ENCODE measurements at places on chromosomes 11 and 22. TPM values are rescaled to one million over a fixed set of nuclear protein-coding genes. Genes with fewer than 3 reads are reported as not detected.

Gene HMOX1
- 152 TPM for total RNA-seq

Gene SLCO2B1
- not detected for total RNA-seq

Gene CALCA
- total RNA-seq, result not detected

Gene MRGPRX4
- not detected for total RNA-seq

Gene HEPHL1
- not detected for total RNA-seq

Gene TSKU
- 22.6 TPM for total RNA-seq

Gene LRRC74B
- total RNA-seq, result 0.11 TPM

Gene USH1C
- not detected for total RNA-seq

Gene RIC3
- not detected for total RNA-seq

Gene MAPK8IP2
- total RNA-seq, result 0.17 TPM

Gene YPEL4
- total RNA-seq, result 0.32 TPM

Gene GPR83
- not detected for total RNA-seq

Gene CREB3L1
- 23.9 TPM for total RNA-seq

Gene PHETA2
- total RNA-seq, result 15.7 TPM

Gene TRABD
- 31.5 TPM for total RNA-seq

Gene F2
- not detected for total RNA-seq

Gene SYCE3
- not detected for total RNA-seq

Gene ANO5
- not detected for total RNA-seq

Gene GRAP2
- not detected for total RNA-seq

Gene RIMBP3B
- total RNA-seq, result 0.64 TPM

Gene OR51B4
- not detected for total RNA-seq

Gene TXNRD2
- total RNA-seq, result 39.5 TPM

Gene SPDYC
- total RNA-seq, result not detected

Gene TRIM6
- 1.7 TPM for total RNA-seq

Gene GRAMD4
- total RNA-seq, result 6.2 TPM

Gene KRTAP5-1
- total RNA-seq, result not detected

Gene SERPING1
- 5.4 TPM for total RNA-seq

Gene GRM5
- not detected for total RNA-seq

Gene MMP12
- total RNA-seq, result not detected

Gene PATE2
- total RNA-seq, result not detected

Gene EIF4G2
- 936 TPM for total RNA-seq

Gene MS4A4A
- total RNA-seq, result not detected

Gene WNT11
- not detected for total RNA-seq

Gene ACER3
- 11.1 TPM for total RNA-seq

Gene C22orf42
- total RNA-seq, result not detected

Gene BACE1
- 29.8 TPM for total RNA-seq

Measured in LHCN-M2 (cell line).